Stimulated activated CD4-positive, alpha-beta T cell treated with anti-CD3 and anti-CD28 coated beads, Interleukin-15, amount 100 ng/mL, for 1 hour (primary cell): ENCODE measurements at places on chromosomes 11 and 22.

GRCh38 chr11:122559734-122560382 lies 95.7 kb upstream of the UBASH3B start:
- DNase-seq: no peak

DNA sequence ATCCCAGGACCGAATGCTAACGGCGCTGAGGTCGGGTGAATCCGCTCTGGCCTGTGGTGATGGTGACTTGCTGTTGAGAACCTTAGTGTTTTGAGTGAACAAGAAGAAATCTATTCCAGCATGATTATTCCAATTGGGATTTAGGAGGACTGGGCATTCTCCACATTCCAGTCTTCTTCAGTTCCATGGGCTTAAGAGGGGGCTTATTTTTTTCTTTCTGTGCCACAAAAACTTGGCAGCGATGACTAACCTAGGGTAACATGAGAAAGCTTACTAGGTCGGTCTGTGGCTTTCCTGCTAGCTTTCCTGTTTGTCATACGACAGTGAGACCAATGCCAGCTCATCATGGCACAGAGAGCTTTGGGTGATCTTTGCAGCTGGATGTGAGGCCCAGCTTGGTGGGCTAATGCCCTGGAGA lies 62.9 kb upstream of the ATXN10 start:
- DNase-seq: no peak

DNA sequence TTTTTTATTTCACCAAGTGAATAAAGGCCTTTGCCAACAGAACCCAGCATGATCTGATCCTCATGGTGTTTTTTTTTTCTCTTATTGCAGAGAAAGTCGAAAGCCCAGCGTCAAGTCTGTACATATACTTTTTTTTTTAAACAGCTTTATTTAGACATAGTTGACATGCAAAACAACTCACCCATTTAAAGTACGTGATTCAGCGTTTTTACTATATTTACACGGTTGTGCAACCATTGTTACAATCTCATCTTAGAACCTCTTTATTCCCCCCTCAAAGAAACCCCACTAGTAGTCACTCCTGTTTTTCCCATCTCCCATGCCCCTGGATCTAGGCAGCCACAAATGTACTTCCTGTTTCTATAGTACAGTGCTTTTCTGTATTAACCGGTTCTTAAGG lies 20.6 kb upstream of the AP1B1 start:
- DNase-seq: no peak

GRCh38 chr11:122138744-122139594 lies 23.0 kb upstream of the BLID start:
- DNase-seq: no peak

DNA sequence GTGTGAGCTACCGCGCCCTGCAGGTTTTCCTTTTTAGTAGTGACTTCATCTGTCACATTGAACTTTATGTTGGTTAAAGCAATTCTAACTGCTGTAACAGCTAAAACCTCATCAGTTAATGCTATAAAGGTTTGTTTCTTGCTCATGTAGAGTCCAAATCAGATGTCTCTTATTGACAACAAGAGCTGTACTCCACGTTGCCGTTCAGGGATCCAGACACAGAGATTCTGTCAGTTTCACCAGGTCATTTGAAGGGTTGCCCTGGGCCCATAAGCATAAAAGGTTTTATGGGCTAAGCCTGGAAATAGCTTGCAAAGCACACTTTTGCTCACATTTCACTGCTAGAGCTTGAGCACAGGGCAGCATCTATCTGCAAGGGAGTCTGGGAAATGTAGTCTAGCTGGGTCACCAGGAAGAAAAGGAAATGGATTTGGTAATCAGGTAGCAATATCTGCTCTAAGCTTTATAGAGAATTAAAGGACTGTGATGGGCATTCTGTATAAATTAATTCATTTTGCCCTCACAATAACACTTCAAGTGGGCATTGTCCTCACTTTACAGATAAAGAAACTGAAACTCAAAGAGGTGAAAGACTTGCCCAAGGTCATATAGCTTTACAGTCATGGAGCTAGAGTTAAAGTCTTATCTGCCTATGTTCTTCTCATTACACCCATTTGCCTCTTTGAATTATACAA lies 25.2 kb upstream of the PTPRJ start:
- DNase-seq: no peak

DNA sequence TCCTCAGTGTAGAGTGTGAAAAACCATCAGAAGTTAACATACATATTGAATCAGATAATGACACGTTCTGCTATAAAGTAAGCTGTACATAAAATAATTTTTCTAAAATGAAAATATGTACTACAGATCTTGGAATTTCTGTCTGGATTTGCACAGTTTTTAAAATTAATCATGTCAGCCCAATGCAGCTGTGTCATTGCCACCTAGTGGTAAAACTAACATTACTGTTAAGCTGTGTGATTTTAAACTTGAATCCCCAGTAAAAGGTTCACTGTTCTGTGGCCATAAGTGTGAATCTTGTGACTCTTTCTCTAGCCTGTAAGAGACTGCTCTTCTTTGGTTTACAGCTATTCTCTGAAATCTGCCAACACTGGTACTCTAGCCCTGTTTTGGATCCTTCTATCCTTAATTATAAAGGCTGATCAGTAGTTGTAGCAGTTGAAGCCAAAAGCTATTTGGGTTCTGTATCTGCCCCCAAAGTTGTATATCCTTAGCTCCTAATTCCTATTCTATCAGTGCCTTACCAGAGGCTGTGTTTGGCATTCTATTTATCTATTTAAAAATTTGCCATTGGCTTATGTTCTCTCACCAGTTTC lies 4.0 kb downstream of the JRKL start:
- DNase-seq: no peak

- DNase-seq: no peak
Measured at GRCh38 chr11:206526-207207, 532 bp downstream of the BET1L start.

DNA sequence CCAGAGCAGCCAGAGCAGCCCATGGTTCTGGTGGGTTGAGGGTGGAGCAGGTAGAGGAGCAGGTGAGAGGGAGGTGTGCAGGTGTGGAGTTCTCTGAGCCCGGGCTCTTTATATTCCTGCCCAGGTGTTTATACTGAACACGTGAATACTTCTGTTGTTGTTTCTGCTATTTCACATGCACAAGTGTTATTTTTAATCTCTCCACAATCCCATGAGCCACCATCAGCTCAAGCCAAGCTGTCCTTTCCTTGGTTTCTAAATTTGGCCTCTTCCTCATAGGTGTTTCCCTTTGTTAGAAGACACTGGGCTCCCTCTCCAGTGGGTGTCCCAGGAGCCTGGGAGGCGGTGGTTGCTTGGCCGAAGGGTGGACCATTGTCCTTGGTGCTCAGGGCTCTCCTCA lies at the start of gene KRTAP5-3:
TSS of gene KRTAP5-3 (minus strand) at position 101 of the 400 bp plus-strand sequence. CDS start at position 23, 78 bp downstream.
- no peak for DNase-seq

- no peak for DNase-seq
Measured at GRCh38 chr11:96075532-96075959, 151.6 kb upstream of the MTMR2 start.

DNA sequence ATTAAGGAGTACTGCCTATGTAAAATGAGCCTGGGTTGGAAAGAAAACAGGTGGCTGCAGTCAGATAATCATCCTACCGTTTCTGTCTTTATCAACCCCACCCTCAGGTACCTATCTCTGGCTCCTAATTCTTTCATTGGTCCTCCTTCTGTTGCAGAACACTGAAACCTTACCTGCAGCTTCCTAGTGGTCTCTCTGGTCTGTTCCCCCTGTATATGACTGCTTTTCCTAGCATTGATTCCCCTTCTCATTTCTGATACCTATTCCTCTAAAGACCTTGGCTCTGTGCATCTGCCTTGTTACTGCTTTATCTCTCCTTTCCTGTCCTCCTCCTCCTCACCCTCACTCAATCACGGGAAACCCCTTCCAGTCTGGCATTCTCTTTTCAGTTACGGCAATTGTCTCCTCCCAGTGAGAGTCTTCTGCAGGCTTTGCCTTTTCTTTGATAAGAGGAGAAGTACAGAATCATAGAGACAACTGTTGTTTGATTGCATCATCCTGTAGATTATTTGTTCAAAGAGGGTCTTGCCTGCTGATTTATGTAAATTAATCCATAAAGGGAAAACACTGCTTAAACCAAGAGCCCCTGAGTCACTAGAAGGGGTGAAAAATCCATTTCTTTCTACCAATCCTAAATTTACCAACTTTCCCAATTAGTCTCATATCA lies 301.2 kb downstream of the AASDHPPT start:
- DNase-seq: no peak

DNA sequence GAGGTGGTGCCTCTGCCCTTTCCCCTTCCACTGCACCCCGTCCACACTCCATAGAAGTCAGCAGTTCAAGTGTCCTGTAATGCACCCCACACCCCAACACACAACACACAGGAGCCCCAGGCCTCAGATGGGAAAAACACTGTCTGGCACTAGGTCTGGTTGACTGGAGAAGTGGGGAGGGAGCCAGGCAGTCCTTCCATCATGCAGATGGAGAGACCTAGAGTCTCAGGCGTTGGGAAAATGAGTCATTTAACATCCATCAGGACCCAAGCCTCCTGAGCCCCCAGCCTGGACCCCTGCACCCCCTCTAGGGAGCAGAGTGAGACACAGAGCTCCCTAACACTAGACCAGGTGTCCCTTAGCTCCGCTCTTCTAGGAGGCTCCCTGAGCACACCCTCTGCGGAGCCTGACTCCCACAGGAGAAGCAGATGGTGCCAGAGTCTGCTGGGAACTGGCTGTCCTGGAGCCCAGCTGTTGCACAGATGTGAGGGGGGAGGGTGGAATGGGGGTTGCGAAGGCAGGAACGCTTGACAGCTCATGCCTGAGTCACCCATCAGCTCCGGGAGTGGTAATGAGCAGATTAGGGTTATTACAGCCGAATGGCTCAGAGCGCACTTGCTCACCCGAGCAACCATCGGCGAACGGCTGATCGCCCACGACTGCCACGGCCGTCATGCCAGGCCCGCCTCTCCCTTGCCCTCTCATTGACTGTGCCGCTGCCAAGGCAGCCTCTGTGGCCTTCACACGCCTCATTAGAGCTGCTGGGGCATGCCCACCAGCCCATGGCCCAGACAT lies 22.1 kb upstream of the SYT7 start:
- DNase-seq: no peak

DNA sequence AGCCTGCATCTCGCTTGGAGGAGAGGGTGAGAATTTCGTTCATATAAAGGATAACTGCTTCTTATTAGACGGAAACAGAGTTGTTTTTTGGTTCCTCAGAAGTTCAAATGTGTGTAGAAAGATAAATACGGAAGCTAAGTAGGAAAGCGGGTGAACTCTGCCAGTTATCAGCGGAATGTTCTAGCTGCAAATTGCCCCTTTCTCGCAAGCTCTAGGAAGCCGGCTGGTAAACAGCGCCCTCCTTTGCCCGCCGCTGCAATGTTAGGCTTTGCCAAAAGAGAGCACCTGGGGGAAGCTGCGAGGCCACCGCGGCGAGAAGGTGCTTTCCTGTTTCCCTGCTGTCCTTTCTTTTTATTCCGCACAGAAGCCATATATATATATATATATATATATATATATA lies 67.0 kb downstream of the IGLL5 start:
- DNase-seq: no peak

GRCh38 chr22:30073743-30074142 lies 6.5 kb upstream of the HORMAD2 start:
- DNase-seq: no peak

DNA sequence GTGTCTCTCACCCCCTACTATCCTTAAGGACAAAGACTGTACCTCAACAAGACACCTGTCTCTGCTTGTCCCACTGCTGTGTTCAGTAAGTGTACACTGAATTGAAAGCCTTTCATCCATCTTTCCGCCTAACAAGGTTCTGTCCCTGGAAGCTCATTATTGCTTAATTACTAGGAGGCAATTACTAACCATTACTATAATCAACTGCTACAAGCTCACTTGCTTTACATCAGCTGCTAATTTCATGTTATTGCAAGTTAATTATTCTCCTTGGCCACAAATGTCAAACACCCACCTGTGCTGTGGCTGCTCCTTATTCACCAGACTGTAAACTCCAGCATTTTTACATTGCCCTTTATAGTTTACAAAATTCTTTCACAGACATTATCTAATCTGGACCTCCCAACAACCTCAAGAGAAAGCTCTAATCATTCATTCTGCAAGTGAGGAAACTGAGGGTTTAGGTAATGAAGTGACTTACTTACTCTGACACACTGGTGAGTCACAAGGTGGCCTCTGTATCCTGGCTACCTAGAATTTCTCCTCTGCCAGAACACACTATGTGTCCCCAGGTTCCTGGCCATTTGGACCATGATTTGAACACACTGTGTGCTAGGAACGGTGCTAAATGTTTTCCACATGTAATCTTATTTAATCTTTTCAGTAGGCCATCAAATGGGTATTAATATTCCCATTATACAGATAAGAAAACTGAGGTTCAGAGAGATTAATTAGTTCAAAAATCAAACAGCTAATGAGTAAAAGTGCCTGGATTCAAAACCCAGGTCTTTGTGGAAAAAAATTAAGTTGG lies 66.7 kb downstream of the RAB30 start:
- no peak for DNase-seq

GRCh38 chr11:44388828-44389657 lies 79.1 kb upstream of the ALX4 start:
- no peak for DNase-seq

DNA sequence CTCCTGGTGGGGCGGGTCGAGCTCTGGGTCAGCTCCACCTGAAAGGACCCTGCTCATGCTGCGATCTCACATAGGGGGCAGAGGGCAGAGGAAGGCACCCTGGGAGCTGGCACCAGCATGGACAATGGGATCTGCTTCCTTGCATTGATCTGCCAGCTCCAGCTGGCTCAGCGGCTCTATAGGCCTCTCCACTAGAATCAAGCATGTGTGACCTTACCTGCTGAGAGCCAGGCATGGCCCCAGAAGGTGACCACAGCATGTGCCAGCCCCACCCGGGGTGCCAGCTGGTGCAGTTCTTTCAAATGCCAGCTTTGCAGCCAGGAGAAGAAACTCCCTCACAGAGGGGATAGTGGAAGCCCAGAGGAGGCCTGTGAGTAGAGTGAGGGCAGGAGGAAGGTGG lies 22.0 kb upstream of the KLHL35 start:
- no peak for DNase-seq

- DNase-seq: no peak
Measured at GRCh38 chr11:106581399-106581798, 436.9 kb downstream of the GUCY1A2 start.

- DNase-seq: no peak
Measured at GRCh38 chr11:118789501-118790356, 1.2 kb downstream of the DDX6 start.

DNA sequence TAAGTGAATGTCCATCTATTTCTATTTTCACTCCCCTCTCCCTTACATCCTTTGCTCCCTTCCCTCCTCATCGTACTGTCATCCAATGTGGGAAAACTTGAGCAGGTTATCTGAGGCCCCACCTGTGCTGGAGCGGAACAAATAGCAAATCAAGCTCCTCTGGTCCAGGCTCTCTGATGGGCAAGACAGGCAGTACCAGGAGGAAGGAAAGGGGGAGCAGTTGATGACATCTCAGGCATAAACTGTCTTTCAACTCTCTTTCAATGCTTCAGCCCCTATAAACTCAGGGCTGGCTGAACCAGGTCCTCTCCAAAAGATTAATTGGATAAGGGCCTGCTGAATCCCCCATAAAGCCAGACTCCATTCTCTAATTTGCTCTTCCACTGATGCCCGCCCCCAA lies 1.5 kb upstream of the CCKBR start:
- no peak for DNase-seq

GRCh38 chr11:1163321-1163910 lies 5.7 kb downstream of the MUC5AC start:
- DNase-seq: no peak
